ENCODE measurements at places on chromosomes 13 and 19. TPM values are rescaled to one million over a fixed set of nuclear protein-coding genes. Genes with fewer than 3 reads are reported as not detected.
A peak's percentile ranks its signal among the peaks of the same experiment; 100 is the strongest.

DNA sequence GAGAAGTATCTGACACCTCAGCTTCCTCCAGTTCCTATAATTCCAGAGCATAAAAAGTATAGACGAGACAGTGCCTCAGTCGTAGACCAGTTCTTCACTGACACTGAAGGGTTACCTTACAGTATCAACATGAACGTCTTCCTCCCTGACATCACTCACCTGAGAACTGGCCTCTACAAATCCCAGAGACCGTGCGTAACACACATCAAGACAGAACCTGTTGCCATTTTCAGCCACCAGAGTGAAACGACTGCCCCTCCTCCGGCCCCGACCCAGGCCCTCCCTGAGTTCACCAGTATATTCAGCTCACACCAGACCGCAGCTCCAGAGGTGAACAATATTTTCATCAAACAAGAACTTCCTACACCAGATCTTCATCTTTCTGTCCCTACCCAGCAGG is 3.1 kb downstream of the KLF5 start:
- H3K27ac ChIP-seq = no peak overlapping the region
- H3K36me3 ChIP-seq = no peaks in the 10 kb centered on the region
- no peak for DNase-seq
- H3K4me3 ChIP-seq = no peak overlapping the region

LATS2 gene
- 23.8 TPM for total RNA-seq

PRR36 gene
- not detected for total RNA-seq

GRCh38 chr13:85544756-85545155 is 254.5 kb downstream of the SLITRK6 start:
- no peak for DNase-seq
- H3K4me3 ChIP-seq = no peak overlapping the region
- H3K36me3 ChIP-seq = no peaks in the 10 kb centered on the region
- no peaks in the 10 kb centered on the region for H3K4me1 ChIP-seq

RFX2 gene
- total RNA-seq = 4.5 TPM

DNA sequence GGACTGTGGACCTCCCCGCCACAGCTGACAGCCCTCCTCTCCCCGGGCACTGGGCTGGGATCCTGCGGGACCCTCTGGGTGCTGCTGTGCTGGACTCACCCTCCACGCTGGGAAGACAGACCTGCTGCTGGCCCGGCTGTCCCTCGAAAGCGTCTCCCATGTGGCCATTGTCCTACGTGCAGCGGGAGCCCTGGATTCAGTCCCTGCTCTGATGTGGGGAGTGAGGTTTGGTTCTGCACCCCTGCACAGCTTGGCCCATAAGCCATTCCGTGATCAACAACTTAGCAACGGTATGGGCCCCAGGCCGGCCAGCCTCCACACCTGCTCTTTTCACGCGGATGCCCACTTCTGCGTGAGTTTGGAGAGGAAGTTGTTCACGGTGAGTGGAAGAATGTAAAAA is 195.2 kb downstream of the TEX29 start:
- no peak overlapping the region for H3K27ac ChIP-seq
- H3K4me1 ChIP-seq = no peaks in the 10 kb centered on the region
- H3K36me3 ChIP-seq = no peaks in the 10 kb centered on the region
- no peak overlapping the region for H3K4me3 ChIP-seq

DNA sequence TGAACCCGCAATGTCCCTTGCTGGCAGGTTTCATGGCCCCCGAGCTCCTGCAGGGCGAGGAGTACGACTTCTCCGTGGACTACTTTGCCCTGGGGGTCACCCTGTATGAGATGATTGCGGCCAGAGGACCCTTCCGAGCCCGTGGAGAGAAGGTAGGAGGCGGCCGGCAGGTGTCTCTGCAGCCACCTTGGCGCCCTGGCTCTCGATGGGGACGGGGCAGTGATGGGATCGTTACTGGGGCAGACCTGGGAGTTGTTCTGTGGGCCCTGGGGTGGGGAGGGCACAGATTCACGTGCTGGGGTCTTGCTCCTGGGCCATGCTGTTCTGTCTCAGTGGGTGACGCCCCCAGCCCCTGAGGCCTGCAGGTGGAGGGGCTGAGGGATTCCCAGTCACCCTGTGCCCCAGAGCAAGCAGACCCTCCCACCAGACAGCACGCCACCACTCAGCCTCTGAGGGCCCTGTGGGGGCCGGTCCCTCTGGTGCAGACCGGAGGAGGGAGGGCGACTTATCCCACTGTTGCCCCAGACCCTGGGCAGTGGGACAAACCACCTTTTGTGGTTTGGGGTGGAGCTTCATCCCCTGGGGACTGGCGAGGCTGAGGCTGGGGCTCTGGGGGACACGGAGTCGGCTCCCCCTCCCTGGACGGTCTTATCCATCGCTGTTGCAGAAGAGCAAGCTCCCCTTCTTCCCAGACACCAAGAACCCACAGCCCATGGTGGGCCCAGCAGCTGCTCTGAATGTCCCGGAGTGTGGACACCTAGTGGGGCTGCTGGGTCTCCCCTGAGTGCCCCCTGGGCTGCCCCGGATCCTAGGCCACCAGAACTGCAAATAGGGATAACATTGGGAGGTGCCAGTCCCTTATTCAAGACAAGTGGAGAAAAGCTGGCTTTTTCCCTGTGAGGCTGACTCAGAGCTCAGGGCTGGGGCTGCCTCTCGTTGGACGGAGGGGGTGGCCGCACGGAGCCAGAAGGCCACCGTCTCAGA is 27.5 kb upstream of the TMEM255B start:
- H3K27me3 ChIP-seq = no peaks in the 10 kb centered on the region
- no peak overlapping the region for H3K27ac ChIP-seq
- no peaks in the 10 kb centered on the region for H3K4me1 ChIP-seq
- DNase-seq = no peak
- H3K36me3 ChIP-seq = no peaks in the 10 kb centered on the region
- no peak overlapping the region for H3K4me3 ChIP-seq

DNA sequence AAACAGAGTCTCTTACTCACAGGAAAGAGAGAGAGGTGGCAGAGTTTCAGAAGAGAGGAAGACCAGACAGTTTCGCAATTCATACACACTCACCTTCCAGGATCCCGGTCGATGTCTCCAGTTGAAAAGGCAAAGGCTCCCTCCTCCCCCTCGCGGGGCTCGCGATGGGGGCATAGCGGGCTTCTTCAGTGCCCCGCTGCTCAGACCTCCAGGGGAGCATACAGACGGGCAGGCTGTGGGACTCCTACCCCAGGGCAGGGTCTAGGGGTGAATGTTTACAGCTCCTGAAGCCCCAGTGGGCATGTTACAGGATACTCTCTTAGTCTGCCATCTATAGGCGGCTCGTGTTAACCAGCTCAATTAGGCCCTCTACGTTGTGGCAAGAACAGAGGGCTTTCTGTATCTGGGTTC is 139.2 kb downstream of the SLITRK5 start:
- no peaks in the 10 kb centered on the region for H3K27me3 ChIP-seq
- no peak overlapping the region for H3K4me3 ChIP-seq
- no peaks in the 10 kb centered on the region for H3K36me3 ChIP-seq
- no peaks in the 10 kb centered on the region for H3K4me1 ChIP-seq
- DNase-seq = no peak

DNA sequence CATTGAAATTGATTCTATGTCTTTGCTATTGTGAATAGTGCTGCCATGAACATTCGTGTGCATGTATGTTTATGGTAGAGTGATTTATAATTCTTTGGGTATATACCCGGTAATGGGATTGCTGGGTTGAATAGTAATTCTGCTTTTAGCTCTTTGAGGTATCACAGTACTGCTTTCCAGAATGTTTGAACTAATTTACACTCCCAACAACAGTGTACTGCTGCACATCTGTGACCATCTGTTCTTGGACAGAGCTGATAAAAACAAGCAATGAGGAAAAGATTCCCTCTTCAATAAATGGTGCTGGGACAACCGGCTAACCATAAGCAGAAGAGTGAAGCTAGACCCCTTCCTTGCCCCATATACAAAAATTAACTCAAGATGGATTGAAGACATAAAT is 231.0 kb downstream of the MYO16 start:
- no peak for DNase-seq
- no peak overlapping the region for H3K4me3 ChIP-seq
- H3K4me1 ChIP-seq = no peaks in the 10 kb centered on the region
- no peaks in the 10 kb centered on the region for H3K36me3 ChIP-seq
- H3K27me3 ChIP-seq = no peaks in the 10 kb centered on the region
- H3K27ac ChIP-seq = no peak overlapping the region

- H3K36me3 ChIP-seq = no peaks in the 10 kb centered on the region
- H3K27ac ChIP-seq = no peak overlapping the region
- H3K27me3 ChIP-seq = no peaks in the 10 kb centered on the region
- no peak overlapping the region for H3K4me3 ChIP-seq
These were observed 305.4 kb downstream of the UQCRFS1 start for GRCh38 chr19:28907534-28907933.

GRCh38 chr19:9937001-9937411 is 691 bp upstream of the OLFM2 start:
- DNase-seq = no peak
- peaks cover 12% of the 10 kb centered on the region for H3K4me1 ChIP-seq
- H3K27ac ChIP-seq = no peak overlapping the region
- no peak overlapping the region for H3K4me3 ChIP-seq
- H3K27me3 ChIP-seq = no peaks in the 10 kb centered on the region
- H3K36me3 ChIP-seq = no peaks in the 10 kb centered on the region

- no peak for DNase-seq
- no peak overlapping the region for H3K27ac ChIP-seq
- no peaks in the 10 kb centered on the region for H3K27me3 ChIP-seq
- no peak overlapping the region for H3K4me3 ChIP-seq
These were observed 1.5 kb downstream of the BABAM1 start for GRCh38 chr19:17268754-17269153.

CYSLTR2 gene
- 6.2 TPM for total RNA-seq

DNA sequence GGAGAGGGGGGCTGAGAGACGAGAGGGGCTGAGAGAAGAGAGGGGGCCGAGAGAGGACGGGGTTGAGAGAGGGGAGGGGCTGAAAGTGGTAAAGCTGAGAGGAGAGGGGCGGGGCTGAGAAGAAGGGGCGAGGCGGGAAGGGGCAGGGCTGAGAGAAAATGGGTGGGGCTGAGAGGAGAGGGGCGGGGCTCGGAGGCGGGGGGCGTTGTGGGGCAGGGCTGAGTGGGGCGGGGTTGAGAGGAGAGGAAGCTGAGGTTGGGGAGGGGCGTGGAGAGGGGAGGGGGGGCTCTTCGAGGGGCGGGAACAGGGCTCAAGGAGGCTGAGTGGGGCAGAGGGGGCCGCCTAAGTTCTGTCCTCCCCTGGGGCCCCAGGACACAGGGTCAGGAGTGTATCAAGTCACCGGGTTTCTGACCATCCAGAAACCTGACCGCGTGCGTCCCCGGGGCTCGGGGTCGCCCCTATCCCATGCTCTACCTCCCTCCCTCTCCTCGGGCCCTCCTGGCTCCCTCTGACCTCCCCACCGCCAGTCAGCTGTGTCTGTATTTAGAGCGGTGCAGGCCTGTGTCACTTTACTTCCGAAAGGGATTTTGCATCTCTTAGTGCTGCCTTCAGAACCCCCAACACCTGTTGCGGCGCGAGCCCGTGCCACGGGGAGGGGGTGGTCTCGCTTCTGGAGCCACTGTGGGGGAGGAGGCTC is 38.6 kb upstream of the SEMA6B start:
- DNase-seq = peak; percentile 52
- peaks cover 3% of the 10 kb centered on the region for H3K4me1 ChIP-seq
- H3K27ac ChIP-seq = no peak overlapping the region

- no peaks in the 10 kb centered on the region for H3K4me1 ChIP-seq
- H3K36me3 ChIP-seq = no peaks in the 10 kb centered on the region
- H3K27ac ChIP-seq = no peak overlapping the region
- H3K4me3 ChIP-seq = no peak overlapping the region
- peaks cover 19% of the 10 kb centered on the region for H3K27me3 ChIP-seq
These were observed 194.2 kb upstream of the TSHZ3 start for GRCh38 chr19:31543456-31543855.

SIGLEC7 gene
- 0.52 TPM for total RNA-seq

- peak overlapping the region; percentile 34 for H3K27ac ChIP-seq
- H3K36me3 ChIP-seq = no peaks in the 10 kb centered on the region
- peak; percentile 29 for DNase-seq
- no peaks in the 10 kb centered on the region for H3K27me3 ChIP-seq
- H3K4me3 ChIP-seq = no peak overlapping the region
These were observed 195.7 kb upstream of the IPO5 start for GRCh38 chr13:97757807-97758206.

DNA sequence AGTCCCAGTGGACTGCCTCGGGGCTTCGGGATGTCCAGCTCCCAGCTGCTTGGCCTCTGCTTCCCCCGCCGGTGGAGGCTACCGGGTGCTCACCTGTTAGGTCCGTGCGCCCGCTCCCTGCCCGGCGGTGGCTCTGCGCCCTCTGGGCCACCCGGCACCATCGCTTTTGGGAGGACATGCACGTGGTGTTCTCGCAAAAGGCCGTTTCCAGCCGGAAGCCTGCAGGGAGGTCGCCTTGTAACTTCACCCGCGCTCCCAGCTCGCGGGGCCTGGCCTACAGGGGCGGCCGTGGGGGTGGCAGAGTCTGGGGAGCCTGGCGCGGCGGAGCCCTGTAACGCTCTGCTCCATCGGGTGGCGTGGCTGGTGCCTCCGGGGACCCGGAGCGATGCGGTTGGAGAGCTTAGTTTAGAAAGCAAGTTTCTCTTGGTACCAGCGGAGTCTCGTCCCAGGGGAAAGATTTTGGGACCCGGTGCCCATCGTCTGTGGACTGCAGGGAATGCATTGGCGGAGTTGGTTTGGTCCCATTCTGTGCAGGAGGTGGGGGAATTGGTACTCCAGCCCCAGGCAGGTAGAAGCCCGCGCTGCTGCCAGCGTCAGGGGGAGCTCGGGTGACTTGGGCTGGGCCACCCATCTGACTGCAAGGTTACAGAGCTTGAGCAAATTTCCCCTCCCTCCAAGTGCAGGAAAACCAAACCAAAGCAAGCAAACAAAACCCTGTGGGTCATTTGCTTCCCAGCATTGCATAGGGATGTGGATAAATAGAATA is 673 bp downstream of the SPATA13 start:
- no peaks in the 10 kb centered on the region for H3K4me1 ChIP-seq
- no peaks in the 10 kb centered on the region for H3K36me3 ChIP-seq
- peak; percentile 7 for DNase-seq
- peak overlapping the region; percentile 84 for H3K27ac ChIP-seq
- peak overlapping the region; percentile 93 for H3K4me3 ChIP-seq

GRCh38 chr19:27776020-27776419 is 1436.9 kb downstream of the UQCRFS1 start:
- no peaks in the 10 kb centered on the region for H3K36me3 ChIP-seq
- no peaks in the 10 kb centered on the region for H3K4me1 ChIP-seq
- no peak overlapping the region for H3K27ac ChIP-seq
- no peak overlapping the region for H3K4me3 ChIP-seq

GRCh38 chr13:59000770-59001169 is 1163.0 kb downstream of the DIAPH3 start:
- no peaks in the 10 kb centered on the region for H3K27me3 ChIP-seq
- no peak overlapping the region for H3K4me3 ChIP-seq
- no peak overlapping the region for H3K27ac ChIP-seq
- H3K36me3 ChIP-seq = no peaks in the 10 kb centered on the region
- no peaks in the 10 kb centered on the region for H3K4me1 ChIP-seq
- DNase-seq = no peak

DNA sequence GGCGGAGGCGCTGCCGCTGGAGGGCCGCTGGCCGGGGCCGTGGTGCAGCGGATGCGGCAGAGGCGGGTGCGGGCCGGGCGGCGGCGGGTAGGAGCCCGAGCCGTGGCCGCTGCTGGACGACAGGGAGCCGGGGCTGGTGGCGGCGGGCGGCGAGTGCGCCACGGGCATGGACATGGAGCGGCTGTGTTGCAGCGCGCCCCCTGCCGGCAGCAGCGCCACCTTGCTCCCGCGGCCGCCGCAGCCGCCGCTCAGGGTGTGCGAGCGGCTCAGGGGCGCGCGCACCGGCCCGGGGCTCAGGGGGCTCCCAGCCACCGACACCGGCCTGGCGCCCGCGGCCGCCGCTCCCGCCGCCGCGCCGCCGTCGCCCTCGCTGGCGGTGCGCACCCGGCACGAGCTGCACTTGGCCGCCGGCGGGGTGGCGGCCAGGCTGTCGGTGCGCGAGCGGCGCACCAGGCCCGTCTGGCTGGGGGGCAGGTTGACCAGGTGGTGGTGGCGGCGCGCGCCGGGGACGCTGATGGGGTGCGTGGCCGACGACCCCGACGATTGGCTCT is 1.7 kb downstream of the IRS2 start:
- peak; percentile 86 for DNase-seq
- H3K36me3 ChIP-seq = no peaks in the 10 kb centered on the region
- H3K4me3 ChIP-seq = peak overlapping the region; percentile 47
- H3K27ac ChIP-seq = peak overlapping the region; percentile 98

All from heart right ventricle (tissue), 16 donors.